ENCODE measurements at places on chromosomes 6 and 20. TPM values are rescaled to one million over a fixed set of nuclear protein-coding genes. Genes with fewer than 3 reads are reported as not detected.

STX11 gene
- 0.35 TPM for total RNA-seq

TRERF1 gene
- 2.1 TPM for total RNA-seq

TMEM217 gene
- 0.36 TPM for total RNA-seq

EPPIN gene
- total RNA-seq = not detected

SLC17A3 gene
- 0.86 TPM for total RNA-seq

SAMD10 gene
- total RNA-seq = 3.9 TPM

THEMIS gene
- not detected for total RNA-seq

HTR1E gene
- not detected for total RNA-seq

CPXM1 gene
- 1.2 TPM for total RNA-seq

ELOVL2 gene
- total RNA-seq = 56.3 TPM

TMEM74B gene
- not detected for total RNA-seq

HSPA1A gene
- 32.5 TPM for total RNA-seq

COL21A1 gene
- total RNA-seq = not detected

MYCT1 gene
- total RNA-seq = not detected

PI3 gene
- not detected for total RNA-seq

EGFL8 gene
- total RNA-seq = 1.0 TPM

RREB1 gene
- total RNA-seq = 16.5 TPM

FAM162B gene
- total RNA-seq = 0.26 TPM

RNF182 gene
- total RNA-seq = 0.23 TPM

PRDM13 gene
- total RNA-seq = not detected

LPA gene
- not detected for total RNA-seq

RGS17 gene
- 0.20 TPM for total RNA-seq

YWHAB gene
- total RNA-seq = 125 TPM

OOEP gene
- not detected for total RNA-seq

COL20A1 gene
- total RNA-seq = not detected

ULBP3 gene
- 2.9 TPM for total RNA-seq

DPPA5 gene
- total RNA-seq = not detected

AVP gene
- total RNA-seq = not detected

YIPF3 gene
- total RNA-seq = 41.1 TPM

ADAT2 gene
- total RNA-seq = 3.0 TPM

SF3B5 gene
- 97.1 TPM for total RNA-seq

CD93 gene
- not detected for total RNA-seq

ELOVL5 gene
- 12.4 TPM for total RNA-seq

GRM1 gene
- 0.05 TPM for total RNA-seq

BPI gene
- total RNA-seq = not detected

TREM1 gene
- not detected for total RNA-seq

KIF25 gene
- total RNA-seq = not detected

ZBTB46 gene
- 15.9 TPM for total RNA-seq

LHFPL5 gene
- total RNA-seq = not detected

RAMACL gene
- 0.13 TPM for total RNA-seq

MYLK4 gene
- total RNA-seq = not detected

TMEM151B gene
- total RNA-seq = 0.20 TPM

CCM2L gene
- total RNA-seq = not detected

ELOVL4 gene
- 0.20 TPM for total RNA-seq

MAP3K5 gene
- 5.7 TPM for total RNA-seq

VIP gene
- total RNA-seq = not detected
